ENCODE measurements at places on chromosomes 2 and 18.

DNA sequence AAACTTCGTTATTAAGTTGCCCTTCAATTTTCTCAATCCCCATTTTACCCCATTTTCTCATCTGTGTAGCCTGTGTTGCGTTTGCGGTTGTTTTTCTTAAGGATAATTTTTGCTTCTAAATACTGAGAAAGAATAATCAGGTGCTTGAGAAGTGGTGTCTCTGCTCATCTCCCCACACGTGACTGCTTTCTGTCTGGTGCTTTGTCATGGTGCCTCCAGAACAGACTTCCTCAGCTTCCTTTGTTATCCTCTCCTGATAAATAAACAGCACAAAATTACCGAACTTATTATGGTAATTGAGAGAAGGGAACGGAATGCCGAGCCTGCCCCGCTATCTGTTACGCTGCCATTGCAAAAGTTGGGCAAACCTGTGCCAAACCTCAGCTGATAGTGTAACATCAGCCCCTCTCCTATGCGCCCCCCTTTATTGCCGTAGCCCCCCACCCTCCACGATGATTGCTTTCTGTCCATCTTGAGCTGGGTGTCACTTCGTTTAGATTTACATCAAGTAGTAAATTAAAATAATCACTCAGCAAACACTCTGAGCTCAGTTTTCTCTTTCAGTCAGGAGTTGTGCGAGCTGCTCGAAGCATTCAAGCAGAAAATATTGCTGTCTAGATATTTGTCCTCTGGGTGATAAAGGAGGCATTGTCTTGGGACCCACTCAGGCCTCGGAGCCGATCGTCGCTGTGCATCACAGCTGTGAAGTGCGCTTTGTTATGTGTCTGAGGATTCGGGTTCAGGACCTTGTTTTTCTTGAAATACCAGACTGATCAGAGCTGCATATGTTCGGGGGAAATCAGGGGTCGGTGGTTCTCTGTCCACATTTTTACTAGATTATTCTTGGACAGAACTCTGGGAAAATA lies 1008.5 kb upstream of the FANCL start:
- no peak for DNase-seq

DNA sequence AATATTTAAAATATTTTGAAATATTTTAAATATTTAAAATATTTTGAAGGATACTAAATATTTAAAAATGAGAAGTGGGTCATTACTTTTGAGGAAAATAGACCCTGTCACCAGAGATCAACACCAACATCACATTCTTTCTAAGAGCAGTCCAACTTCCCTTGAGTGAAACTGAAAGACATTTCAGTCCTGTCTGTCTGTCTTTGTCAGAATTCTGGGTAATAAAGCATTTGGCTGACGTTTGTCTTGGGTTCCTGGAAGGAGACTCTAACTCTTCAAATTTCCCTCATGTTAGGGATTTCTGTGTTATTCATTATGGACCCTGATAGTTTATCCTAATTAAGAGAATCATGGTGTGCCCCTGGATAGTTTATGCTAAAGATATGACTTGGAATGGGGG lies 32.8 kb downstream of the TTC21B start:
- DNase-seq: no peak

DNA sequence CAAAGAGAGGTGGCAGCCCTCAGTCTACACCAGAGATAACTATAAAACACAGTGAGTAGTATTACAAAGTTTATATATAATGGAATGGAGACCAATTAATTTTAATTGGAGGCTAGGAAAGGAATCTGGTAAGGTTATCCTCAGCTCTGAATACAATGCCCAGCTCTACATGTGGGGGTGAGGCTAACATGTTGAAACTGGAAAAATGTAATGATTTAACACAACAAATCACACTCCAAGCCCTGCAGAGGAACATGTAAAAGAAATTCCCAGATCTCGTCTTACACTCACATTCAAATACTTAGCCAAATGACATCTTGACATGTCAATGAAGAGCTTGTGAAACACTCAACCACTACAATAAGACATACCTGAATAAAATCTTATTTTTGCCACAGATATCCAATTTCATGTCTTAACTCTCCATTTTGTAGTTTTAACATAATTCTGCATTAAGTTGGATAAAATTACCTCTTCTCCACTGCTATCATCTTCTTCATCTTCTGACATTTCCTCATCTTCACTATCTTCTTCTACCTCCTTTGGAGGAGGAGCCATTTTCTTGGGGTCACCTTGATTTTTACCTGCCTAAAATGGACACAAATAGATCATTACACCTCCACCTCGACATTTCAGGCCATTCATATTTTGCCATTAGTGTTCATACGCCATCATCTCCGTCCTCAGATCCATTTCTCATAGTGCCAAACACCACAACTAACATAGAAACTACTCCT lies 1.4 kb downstream of the NCL start:
- DNase-seq: no peak

DNA sequence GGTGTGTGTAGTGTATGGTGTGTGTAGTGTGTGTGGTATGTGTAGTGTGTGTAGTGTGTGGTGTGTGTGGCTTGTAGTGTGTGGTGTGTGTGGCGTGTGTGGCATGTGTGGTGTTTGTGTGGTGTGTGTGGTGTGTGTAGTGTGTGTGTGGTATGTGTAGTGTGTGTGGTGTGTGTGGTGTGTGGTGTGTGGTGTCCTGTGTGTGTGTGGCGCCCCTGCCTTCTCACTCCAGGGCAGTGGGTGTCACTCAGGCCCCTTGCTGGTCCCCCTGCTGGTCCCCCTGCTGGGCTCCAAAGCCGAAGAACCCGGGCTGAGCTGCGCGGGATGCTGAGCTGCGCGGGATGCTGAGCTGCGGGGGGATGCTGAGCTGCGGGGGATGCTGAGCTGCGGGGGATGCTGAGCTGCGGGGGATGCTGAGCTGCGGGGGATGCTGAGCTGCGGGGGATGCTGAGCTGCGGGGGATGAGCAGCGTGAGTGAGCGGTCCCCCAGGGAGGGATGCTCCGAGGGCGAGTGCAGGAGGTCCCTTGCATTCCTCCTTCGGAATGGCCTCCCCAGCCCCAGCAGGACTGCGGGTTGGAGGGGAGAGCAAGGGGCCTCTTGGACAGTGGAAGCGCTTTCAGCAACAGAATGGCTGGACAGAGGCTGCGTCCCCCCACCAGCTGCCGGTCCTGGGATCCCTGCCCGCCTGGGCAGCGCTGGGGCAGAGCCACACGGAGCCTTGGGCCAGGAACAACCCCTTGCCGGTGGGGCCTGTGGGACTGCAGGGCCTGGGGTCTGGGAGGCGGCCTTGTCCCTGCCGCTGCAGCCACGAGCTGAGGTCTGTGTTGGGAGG lies 3.4 kb upstream of the RTP5 start:
- no peak for DNase-seq

DNA sequence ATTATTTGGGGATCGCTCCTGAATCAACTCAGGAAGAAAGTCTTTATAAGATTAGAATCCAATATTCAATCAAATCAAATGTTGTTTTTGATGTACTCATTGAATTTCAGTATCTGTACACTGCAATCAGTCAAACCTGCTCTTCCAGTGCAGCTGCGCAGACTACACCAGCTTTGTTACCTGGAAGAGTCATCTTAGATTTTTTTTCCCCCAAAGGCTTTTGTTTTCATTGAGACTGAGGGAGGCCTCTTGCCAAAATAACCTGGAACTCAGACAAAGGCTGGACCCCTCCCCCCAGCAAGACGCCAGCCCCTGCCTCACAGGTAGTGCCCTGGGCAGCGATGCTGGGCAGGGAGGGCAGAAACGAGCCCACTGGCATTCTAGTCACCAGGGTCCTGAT lies 74.8 kb downstream of the ARHGEF4 start:
- no peak for DNase-seq

- DNase-seq: no peak
Observed at GRCh38 chr2:113203217-113203530, 29.4 kb downstream of the PSD4 start.

DNA sequence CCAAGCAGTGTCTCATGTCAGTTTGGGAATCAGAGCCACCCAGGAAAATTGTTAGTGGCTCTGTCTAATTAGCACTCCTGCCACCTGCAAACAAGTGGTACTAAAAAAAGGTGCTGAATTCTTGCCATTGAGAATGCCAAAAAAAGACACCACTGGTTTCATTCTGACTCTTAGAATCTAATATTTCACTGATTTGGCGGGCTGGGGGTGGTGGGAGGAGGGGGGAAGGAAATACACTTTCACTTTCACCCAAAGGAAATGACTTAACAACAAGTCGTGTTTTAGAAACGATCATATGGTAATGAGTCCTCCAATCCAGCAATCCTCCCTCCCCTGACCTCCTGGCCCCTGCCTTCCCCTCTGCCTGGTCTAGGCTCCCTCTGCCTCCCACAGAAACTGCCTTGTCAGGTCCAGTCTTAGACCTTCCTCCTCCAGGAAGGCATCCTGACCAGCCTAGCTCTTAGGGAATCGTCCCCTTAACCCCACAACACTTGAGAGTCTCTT lies 4.4 kb upstream of the KLHL29 start:
- peak; percentile 19 for DNase-seq

GRCh38 chr18:45588376-45589355 lies 26.6 kb upstream of the SLC14A2 start:
- DNase-seq: no peak

GRCh38 chr2:42713920-42714319 lies 50.0 kb downstream of the OXER1 start:
- DNase-seq: no peak

DNA sequence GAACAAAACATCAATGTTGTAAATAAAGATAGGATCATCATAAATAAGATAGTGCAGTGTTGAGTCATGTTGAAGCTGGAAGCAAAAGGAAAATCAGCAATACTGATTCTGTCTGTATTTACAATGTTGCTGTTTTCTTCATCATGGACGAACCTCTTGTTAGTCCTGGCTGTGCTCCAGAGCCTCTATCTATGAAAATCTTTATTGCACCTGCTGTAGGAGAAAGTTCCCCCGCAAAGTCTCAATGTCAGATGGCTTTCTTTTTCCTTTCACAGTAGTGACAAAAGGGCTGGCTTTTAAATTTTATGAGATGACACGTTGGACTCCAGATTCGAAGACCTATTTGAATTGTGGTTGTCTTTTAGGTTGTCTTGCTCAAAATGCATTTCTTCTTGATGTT lies 98.5 kb upstream of the LRRTM1 start:
- DNase-seq: no peak

- DNase-seq: no peak
Observed at GRCh38 chr2:153912798-153913396, 41.2 kb downstream of the GALNT13 start.

DNA sequence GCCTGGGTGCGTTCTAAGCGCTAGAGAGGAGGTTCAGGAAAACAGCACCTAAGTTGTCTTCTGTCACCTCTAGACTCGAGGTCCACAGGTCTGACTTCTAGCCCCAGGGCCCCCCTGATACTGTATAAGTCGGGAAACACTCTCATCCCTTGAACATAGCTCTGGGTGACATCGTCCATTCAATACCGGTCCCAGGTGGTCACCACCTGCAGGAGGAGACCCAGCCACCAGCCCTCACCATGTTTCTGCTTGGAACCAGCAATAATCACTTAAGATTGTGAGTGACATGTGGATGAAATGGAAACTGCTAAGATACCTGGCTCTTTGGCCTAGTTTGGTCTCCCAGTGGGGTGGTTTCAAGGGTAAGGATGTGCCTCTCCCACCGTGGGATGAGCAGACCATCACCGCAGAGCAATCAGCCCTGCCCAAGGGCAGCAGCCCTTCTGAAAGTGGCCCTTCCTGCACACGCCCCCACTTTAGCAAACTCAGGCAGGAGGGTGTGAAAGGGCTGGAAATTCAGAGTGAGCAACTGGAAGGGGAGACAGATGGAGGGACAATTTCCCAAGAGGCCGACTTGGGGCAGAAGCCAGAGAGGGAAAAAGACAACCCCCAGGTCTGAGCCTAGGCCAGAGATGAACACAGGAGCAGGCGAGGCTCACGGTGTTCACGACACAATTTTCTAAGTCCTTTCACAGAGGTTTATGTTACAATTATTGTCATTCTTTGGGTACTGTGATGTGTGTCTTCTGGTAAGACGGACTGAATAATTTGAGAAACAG lies 95.2 kb downstream of the ZNF516 start:
- no peak for DNase-seq

GRCh38 chr18:48430150-48430549 lies 21.0 kb upstream of the ZBTB7C start:
- DNase-seq: no peak

DNA sequence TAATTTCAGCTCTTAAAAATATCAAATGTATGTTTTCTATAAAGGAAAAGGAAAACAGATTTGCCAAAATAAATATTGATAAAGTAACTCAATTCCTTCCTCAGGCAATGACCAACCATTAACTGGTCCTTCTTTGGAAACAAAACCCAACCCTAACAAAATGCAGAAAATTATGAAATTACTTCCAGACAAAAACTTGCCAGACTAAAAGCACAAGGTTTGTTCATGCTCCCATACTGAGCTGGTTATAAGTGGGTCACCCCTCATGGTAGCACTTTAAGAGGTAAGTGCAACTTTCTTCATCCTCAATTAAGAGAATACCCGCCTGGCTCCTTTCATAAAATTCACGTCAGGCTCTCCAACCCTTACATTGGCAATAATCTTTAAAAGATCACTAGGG lies 31.1 kb upstream of the TTC32 start:
- no peak for DNase-seq

- DNase-seq: no peak
Observed at GRCh38 chr18:73597832-73598615, 549.6 kb downstream of the FBXO15 start.

- no peak for DNase-seq
Observed at GRCh38 chr2:160442603-160443002, 51.0 kb downstream of the RBMS1 start.

DNA sequence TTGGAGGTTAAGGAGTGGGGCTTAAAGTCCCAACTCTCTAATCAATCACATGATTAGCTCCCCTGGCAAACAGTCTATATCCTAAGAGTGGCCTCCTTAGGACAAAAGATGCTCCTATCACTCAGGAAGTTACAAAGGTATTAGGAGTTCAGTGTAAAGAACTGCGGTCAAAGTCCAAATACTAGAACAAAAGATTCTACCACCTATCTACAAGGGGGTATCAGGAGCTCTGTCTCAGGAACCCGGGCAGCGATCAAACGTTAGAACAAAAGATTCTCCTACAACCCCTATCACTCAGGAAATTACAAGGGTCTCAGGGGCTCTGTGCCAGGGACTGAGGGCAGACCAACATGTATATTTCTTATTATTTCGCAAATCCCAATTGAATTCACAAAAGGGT lies 58.0 kb downstream of the DTNB start:
- no peak for DNase-seq

- no peak for DNase-seq
Observed at GRCh38 chr2:118817469-118817868, 30.0 kb downstream of the EN1 start.

DNA sequence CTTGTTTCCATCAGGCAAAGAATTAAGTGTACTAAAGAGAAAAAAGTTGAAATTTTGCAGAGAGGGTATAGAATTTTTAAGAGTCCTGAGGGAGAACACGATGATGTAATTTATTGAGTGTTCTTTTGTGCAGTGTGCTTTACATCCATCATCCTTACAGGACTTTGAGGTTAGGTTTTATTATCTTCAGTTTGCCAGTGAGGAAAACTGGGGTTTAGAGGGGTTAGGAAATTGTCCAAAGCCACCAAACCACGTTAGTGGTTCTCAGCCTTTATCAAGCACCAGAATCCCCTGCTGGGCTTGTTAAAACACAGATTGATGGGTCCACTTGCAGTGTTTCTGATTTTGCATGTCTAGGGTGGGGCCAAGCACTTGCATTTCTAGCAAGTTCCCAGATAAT lies 277.5 kb downstream of the KCNS3 start:
- no peak for DNase-seq

Measured in KBM-7 (cell line).